Activated T-cell treated with anti-CD3 and anti-CD28 coated beads, Interleukin-2, amount 50 U/mL, for 48 hours (primary cell): ENCODE measurements at places on chromosomes 11 and 22.

DNA sequence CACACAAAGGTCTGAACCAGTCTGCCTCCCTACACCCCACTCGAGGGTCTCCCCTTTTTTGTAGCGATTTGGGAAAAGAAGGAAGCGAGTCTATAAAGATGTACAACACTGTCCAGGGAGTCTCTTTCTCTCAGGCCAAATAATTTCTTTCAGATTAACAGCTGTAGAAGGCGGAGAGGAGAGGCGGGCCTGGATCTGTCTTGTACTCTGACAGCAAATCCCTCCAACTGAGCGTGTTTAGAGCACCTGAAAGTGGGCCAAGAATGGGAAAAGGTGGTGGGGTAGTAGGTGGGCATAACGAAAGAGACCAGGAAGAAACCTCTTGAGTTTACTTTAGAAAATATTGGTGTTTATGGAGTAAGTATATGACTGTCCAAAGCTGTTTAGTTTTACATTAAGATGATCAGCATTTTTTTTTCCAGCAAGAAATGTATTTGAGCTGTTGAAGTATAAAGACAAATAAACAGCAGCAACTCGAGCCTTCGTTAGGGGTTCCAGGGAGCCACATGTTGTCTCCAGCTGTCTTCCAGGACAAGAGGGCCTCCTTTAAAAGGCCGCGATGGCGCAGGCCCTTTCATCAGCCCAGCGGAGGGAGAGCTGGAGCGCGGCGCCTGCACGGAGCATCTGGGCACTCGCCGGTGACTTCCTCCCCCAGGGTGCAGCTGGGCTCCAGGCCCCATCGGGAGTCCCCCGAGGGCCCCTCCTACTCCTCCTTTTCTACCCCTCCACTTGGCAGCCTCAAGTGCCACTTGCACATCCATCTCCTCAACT is 34.9 kb downstream of the SCUBE1 start:
- DNase-seq: no peak

DNA sequence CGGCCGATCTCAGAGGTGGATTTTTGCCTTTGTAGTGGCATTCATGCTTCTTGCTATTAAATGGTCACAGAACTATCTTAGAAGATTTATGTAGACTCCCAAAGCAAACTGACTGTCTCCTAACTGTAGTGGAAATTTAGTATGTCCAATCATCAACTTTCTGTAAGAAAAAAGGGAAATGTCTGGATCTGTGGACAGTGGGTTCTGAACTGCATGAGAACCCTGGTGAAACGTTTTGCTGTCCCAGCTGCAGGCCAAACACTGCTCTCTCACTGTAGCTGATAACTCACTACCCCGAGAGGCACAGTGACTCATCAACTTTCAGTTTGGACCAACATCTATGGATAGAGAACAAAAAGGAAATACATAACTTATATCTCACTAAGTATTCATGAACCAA is 387.1 kb downstream of the SOX6 start:
- no peak for DNase-seq

DNA sequence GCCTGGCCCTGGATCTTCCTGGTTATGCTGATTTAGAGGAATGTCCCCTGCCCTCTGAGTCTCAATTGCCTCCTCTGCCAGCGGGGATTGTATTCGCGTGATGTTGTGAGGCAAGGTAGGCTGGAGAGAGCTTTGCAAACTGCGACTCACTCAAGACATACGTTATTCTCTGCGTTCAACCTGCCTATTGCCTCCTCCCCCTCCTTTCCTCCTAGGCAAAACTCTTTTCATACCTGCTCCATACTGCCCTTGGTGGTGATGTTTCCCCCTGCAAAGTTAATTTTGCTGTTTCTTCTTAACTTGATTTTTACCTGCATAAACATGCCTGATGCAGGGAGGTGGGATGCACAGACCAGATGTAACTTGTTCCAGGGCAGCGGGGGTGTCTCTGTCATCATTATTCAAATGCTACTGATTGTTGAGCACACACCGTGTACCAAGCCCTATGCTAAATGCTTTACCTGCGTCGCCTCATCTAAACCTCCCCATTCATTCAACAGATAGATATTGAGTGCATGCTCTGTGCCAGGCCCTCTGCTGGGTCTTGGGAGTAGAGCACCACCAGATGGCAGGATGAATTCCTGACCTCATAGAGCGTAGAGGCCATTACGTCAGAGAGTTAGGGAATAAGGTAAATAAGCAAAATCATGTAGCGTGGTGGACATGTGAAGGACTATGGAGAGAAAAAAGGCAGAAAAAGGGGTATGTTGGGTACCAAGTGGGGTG is 29.0 kb downstream of the SGSM1 start:
- DNase-seq: no peak

DNA sequence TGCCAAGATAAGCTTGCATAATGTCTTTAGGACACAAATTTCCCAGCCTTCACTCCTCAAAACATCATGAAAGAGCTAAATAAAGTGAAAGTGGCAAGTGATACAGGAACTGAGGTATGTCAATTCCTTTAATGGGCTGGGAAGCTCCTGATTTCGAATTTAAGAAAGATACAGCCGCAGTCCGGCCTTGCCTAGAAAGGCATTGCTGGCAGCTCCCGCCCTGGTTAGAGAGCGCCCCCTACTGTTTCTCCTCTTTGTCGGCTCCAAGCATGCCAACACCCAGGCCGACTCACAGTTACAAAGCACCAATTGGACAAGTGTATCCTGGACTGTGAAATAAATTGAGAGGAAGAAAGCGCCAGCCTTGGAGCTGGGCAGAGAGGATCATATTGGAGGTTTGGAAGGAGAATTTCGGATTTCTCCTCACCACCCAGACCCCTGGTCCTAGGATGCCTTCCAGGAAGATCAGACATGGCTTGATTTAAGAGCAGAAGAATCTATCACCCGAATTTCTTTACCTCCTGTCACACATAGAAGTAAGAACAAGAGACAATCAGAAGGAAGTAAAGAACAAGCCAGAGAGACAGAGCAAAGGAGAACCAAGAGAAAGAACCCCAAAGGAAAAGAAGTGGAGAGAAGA is 84.0 kb downstream of the FAM76B start:
- peak; percentile 84 for DNase-seq

DNA sequence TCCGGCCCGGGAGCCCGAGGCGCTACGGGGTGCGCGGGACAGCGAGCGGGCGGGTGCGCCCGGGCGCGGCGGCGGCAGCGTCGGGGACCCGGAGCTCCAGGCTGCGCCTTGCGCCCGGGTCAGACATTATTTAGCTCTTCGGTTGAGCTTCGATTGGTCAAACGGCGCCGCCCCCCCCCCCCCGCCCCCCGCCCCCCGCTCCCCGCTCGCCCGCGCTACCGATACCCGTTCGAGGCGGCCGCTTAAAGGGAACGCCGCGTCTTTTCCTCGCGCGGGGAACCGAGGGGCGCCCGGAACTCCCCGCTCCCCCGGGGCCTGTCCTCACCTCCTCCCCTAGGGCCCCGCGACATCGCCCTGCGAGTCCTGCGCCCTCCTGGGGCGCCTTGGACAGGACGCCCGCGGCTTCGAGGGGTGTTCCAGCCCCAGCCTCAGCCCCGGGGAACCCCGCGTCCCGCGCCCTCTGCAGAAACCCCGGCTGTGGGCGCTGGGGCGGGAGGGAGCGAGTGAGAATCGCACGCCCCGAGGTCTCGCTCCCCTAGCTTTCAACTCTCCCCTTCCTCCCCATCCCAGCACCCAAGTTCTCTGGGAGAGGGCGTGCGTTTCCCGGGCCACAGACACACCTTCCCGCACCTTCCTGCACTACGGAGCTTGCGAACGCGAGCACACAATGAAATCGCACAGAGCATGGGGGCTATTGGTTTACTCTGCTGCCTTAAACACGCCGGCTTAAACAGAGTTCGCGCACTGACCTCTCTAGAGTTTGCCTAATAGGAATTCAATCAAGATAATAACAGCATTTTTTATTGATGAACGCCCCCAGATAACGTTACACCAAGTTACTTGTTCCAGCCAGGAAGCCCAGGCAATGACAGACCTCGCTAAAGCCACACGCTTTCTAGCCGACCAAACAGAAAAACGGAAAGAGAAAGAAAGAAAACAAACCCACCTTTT is at the start of gene BDNF:
Gene BDNF (minus strand): TSS at position 105 of the 951 bp plus-strand sequence. CDS start 41,891 bp downstream, outside the sequence.
- DNase-seq: peak; percentile 24

- DNase-seq: no peak
Measured at GRCh38 chr11:104918113-104918824, 20.0 kb upstream of the CASP12 start.

DNA sequence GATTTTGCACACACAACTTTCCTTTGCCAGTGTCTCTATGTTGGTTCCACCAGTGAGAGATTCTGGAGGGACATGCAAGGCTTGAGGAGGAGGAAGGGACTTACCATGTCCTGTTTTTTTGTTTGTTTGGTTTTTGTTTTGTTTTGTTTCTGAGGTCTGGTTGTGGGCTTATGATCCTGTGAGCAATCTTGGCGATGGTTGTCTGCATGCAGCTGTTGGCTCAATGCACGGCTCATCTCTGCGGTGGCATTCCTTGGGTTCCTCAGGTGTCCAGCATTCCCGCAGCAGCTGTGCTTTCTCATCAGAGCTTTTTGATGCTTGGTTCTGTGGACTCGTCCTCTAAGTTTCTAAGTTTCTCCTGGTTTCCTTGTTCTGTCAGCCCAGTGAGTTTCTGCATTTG is 4.8 kb upstream of the NNMT start:
- no peak for DNase-seq

GRCh38 chr11:1927848-1928469 is 8.5 kb downstream of the TNNT3 start:
- DNase-seq: no peak

DNA sequence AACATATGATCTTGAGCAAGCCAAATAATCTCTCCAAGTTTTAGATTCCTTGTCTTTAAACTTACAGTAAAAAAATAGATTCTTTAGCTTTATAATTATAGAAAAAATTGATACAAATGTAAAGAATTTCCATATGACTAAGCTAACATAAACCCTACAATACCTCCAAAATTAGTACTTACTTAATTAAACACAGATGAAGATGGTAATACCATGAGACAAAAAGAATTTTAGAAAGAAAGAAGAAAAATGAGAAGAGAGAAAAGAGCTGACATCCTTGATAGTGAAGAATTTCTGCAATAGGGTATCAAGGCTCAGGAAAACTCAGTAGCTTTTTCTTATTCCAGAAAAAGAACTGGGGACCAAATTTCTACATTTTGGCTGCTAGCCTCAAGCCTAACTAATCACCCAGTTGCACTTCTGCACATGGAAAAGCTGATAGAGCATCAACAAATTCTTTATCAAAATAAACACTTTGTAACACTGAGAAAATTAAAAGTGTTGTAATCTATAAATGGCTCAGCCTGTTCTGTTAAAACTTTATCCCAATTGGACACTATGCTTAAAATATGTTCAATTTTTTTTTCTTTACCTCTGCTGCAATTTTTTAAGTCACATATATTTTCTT is 24.7 kb upstream of the SOX6 start:
- no peak for DNase-seq

DNA sequence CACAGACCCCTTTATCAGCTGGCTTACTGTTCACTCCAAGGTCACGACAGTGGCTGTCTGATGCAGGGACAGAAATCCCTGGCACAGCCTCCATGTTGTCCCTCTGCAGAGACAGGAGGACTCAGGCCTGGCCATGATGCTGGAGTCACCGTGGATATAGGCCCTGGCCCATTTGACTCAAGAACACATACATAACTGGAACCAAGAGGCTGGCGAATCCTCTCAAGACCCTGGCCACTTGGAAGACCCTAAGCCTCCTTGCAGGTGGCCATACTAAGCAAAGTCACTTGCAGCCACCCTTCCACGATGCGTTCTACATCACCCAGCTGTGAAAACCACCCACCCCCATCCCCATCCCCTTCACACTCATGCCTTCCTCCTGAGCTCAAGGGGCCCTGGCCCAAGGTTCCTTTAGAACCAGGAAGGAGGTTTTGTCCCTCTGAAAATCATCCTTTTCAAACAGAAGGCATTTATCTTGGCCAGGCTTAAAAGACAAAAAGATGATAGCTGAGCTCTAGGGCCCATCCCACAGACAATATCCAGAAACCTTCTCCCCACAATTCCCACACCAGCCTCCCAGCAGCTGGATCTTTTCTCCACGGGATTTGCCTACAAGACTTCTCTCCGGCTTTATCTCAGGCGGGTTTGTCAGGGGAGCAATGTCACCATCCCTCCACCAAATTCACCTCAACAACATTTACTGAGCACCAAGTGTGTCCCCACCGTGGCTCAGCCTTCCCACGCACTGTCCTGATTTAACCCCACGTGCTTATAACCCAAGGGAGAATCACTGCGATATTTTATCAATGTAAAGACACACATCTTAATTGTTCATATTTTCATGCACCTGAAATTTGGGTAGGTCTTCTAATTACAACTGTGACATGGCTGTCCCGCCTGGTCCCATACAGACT is 123.4 kb upstream of the SERPIND1 start:
- DNase-seq: no peak

GRCh38 chr22:21080435-21081137 is 34.8 kb downstream of the LRRC74B start:
- DNase-seq: no peak

- no peak for DNase-seq
Measured at GRCh38 chr11:14583252-14584034, 60.2 kb upstream of the PDE3B start.

GRCh38 chr22:23166042-23166831 is 14.1 kb upstream of the BCR start:
- DNase-seq: no peak

DNA sequence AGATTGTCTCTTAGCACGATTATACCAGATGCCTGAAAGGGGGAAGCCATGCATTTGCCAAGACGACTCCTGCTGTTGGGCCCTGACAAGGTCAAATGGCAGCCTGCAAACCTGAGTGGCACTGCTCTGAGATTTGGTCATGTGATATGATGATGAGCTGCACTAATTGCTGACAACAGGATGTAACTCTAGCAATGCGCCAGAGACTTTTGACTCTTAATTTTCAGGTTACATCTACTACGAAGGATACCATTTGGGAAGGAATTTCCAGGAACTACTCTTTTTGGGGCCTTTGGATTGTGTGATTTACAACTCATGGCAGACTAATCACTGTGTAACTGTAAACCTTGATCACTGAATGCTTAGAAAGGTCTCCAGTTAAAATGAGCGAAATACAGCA is 13.1 kb downstream of the TREH start:
- no peak for DNase-seq

- DNase-seq: no peak
Measured at GRCh38 chr22:27308513-27308912, 493.0 kb downstream of the MN1 start.

- no peak for DNase-seq
Measured at GRCh38 chr11:120061761-120062560, 76.0 kb downstream of the TRIM29 start.

DNA sequence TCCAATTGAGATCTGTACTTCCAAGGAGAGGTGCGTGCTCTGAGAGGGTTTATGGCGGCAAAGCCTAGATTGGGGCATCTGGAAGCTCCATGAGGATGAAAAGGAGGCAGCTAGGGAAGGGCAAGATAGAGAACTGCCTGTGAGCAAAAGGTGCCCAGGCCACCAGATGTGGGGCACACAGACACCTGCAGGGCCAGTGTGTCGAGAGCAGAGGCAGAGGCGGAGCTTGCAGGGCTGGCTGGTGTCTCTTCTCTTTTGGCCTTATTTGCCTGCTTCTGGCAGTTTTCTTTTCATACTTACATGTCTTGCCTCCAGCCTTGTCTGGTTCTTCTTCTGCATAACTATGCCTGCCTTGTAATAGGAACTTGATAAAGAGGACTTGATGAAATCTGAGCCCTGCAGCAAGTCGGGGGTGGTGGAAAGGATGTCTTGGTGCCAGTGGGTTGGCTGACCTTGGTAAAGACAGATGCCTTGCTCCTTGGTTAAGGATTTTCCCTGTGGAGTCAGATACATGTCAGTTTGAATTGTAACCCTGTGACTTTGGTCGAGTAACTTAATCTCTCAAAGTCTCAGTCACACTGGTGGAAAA is 680.3 kb downstream of the NTM start:
- DNase-seq: no peak

- DNase-seq: no peak
Measured at GRCh38 chr11:19767627-19768151, 55.1 kb downstream of the NAV2 start.
